ENCODE measurements at places on chromosomes 1 and 21.

GRCh38 chr1:5001466-5001865 is 347.1 kb downstream of the AJAP1 start:
- no peak for DNase-seq

DNA sequence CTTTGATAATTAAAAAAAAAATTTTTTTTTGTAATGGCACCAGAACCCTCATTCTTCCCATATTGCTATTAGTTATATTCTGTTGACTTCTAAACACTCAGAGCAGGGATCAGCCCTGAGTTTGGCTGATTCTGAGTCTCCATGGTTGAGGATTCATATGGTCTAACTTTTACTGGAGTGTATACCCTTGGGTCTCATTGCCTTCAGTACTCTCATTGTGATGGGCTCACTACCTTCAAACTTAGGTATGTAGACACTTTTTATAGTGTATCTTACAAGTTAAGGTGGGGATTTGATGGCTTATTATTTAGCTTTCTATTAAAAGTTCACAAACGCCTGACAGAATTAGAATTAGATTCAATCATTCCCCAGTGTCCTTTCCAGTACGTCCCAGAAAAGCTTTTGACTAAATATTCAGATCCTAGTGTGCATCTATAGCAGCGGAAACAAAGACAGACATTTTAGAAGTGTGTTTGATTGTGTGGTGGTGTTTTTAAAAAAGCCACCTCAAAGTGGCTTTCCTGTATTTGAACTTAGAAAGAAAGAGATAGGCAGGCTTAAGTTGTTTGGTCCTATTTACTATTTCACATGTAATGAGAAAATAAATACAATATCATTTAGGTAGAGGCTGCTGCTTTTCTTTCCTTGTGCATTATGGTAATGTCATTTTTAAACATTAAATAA is 1.4 kb downstream of the MACF1 start:
- no peak for DNase-seq

- peak; percentile 89 for DNase-seq
Measured at GRCh38 chr1:37240897-37241296, 206.6 kb upstream of the GRIK3 start.

DNA sequence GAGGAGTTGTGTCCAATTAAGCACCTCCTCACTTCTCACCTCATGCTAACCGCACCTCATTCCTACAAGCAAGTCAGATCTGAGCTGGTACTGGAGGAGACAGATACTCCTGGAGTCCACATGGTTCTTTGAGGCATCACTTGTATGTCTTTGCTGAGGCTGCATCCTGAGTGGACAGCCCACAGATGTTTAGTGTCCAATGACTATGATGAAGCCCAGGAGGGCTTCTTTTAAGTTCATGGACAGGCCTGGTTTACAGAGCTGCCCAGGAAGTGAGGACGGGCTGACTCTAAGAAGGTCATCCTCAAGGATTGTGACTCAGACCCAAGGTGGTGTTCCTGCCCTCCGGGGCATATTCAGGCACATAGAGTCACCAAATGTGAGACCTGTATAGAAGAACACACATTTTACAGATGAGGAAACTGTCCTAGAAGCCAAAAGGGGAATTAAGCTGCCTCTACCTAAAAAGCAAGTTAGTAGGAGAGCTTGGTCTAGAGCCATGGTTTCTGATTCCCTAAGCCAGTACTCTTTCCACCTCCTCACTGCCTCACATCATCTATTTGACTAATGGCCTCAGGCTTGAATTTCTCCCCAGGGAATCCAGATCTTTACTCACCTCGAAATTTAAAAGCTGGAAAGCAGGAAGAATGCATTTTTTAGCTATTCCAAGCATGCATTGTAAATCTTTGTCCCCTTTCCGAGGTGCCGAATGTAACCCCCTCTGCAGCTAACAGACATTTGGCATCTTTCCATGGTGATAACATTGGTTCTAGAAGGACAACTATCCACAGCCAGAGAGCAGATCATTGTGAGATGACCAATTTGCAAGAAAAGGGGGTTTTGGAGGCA is 228.1 kb downstream of the OMA1 start:
- no peak for DNase-seq
